ENCODE measurements at places on chromosomes 6 and 20.

DNA sequence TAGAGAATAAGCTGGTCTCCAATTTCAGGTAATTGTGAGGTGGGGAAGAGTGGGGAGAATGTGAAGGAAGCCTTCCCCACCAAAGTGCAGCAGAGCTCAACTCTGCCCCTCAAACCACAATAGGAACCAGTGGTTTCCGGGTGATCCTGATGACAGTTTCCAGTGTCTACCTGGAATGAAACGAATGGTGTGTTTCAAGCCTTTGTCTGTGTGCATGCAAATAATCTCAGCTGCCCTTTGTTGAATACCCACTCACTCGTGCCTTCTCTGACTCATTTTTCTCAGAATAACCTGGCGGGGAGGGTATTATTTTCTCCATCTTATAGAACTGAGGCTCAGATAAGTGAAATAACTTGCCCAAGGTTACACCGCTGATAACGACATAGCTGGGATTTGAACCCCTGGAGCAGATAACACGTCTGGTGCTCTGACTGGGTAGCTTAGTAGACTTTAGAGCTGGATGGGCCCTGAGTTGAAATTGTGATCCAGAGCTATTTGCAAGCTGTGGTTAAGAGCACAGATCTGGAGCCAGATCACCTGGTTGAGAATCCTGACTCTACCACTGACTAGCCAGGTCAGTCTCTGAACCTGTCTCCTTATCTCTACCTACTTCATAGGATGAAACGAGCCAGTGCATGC is 85.1 kb downstream of the EYA2 start:
- no peak for DNase-seq

DNA sequence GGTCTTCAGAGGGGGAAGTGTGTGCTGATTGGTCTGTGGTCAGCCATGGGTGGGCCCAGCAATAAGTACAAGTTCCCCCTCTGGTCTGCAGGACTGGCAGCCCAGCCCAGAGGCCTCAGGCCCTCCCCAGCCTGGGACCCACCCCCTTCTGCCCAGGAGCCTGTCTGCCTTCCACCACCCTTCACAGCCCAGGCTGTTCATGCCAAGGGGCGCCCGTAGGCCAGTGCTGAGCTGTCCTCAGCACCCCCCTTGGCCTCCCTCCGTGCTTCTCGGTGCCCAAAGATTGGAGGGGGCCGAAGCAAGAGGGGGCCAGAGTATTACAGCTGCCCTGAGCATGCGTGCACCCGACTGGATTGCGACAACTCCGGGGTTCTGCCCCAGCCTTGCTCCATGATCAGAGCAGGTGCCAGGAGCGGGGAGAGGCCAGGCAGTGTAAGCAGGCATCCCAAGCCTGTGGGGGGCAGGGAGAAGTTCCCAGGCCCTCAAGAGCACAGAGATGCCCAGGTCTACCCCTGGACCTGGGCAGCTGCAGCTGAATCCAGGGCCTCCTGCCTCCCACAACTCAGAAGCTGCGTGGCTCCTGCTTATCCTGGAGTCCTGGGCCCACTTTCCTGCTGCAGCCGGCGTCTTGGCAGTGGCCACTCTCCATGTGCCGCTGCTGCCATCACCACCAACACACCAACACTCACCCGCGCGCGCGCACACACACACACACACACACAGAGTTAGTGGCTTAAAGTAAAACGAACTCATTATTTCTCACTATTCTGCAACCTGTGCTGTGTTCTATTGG is 33.3 kb downstream of the CST9L start:
- DNase-seq: no peak

GRCh38 chr6:77487808-77488425 is 24.6 kb upstream of the HTR1B start:
- no peak for DNase-seq

GRCh38 chr20:31538326-31538725 is 24.1 kb downstream of the HM13 start:
- DNase-seq: no peak
